ENCODE measurements at places on chromosomes 7 and 10.

DNA sequence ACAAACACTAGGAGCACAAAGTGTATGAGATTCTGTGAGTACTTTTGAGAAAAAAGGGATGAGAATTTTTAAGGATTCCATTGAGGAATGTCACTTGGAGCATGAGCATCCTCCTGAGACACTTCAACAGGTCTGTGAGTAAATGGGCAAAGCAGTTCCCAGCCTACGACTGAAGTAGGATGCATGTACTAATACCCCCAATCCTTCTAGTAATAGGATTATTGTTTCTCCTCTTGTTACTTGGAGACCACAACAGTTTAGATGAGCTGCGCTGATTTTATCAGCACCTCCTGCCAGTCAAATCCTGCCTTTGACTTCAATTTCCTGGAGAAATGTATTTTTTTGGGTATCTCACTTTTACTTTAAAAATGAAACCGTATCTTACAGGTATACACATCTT is 820 bp downstream of the BBS9 start:
- no peak for DNase-seq

DNA sequence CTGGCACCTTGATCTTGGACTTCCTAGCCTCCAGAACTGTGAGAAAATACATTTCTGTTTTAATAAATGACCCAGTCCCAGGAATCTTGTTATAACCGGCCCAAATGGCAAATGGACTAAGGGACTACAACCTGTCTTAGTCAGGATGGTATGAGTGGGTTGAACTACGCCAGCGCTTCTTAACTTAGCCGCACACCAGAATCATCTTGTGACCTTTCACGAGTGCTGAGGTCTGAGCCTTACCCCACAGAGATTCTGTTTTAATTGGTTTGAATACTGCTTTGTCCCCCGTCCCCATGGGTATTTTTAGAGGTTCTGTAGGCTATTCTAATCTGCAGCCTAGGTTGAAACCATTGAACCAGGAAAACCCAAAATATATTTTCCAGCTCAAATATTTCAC is 48.0 kb downstream of the PFKFB3 start:
- no peak for DNase-seq

DNA sequence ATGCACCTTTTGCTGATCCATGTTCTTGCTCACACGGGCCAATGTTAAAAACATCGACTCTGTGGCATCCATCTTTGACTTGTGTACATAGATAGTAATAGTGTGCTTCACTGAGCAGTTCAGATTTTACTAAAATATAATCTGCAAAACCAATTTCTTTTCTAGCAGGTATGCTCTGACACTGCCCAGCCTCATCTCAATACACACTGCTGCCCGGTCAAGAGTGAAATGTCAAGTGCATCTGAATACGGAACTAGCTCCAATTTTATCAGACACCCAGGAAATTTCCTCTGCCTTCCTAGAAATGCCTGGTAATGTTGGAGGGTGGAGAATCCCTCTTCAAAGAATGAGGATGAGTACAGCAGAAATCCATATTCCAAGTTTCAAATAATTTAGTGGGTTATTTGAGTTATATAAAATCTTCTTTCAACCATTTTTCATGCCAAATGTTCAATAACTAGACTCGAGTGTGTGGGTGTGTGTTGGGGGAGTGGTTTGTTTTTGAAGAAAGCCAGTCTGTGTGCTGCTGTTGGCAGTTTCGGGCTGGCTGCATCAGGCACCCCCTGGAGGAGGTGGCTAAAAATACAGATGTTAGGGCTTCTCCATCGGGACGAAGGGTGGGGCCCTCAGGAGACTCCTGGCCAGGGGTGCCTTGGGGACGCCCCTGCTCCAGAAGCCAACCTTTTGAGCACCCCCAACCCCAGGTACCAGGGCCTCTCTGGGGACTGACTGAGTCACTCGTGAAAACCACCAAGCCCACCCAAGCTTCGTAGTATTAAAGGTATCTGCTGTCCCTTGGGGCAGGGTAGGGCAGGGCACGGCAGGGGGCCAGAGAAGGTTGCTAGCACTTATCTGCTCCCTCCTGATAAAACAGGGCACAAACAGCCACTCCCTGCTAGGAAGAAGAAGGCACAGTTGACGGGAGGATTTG is 15.4 kb downstream of the CTBP2 start:
- DNase-seq, result no peak

DNA sequence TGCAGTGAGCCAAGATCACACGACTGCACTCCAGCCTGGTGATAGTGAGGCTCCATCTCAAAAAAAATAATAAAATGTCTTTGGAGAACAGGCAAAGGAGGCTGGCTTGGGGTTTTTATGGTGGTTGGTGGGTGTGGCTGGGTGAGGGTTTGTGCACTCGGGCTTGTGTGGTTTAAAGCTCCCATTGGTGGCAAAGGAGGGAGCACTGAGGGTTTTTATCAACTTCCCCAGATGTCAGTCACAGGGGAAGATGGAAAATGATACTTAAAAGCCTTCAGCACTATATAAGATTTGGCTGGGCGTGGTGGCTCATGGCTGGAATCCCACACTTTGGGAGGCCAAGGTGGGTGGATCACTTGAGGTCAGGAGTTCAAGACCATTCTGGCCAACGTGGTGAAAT is 16.3 kb upstream of the RNF216 start:
- no peak for DNase-seq

DNA sequence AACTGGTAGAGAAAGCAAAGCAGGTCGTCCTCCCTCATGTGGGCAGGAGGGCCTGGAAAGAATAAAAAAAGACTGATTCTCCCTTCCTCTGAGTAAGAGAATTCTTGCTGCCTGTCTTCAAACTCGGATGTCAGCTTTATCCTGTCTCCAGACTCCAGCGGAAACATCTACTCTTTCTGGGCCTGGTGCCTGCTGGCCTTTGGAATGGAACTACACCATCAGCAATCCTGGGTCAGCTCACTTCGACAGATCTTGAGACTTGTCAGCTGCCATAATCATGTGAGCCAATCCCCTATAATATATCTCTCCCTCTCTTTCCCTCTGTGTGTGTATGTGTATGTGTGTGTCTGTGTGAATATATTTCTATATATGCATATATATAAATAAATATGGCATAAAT is 411.0 kb upstream of the DPP6 start:
- DNase-seq, result no peak

- peak; percentile 97 for DNase-seq
Observed at GRCh38 chr10:1737222-1738061, at the start of gene ADARB2. ADARB2 (minus strand) TSS chr10:1737525.

Measured in posterior cingulate gyrus (tissue), 11 donors.